LoVo (cell line): ENCODE measurements at places on chromosomes 2 and 18.

DNA sequence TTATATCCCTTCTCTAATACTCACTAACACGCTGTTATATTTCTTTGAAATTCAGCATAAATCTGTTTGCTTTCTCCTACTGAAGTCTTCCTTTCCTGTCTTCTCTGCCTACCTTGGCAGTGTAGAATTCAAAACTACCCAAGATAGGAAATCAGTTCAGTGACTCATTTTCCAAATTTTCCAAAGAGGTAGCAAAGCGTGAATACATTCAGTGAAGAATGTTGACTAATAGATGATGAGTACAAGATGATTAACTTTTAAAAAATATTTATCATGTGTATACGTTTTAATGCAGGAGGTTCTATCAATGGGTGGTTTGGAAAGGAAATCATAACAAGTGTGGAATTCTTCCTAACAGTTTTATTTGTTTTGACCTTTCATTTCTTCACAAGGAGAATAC is 201.9 kb upstream of the SLC8A1 start:
- DNase-seq: no peak

GRCh38 chr2:46901611-46902010 is 14.0 kb downstream of the MCFD2 start:
- no peak for DNase-seq

GRCh38 chr2:101400506-101401325 is 13.4 kb upstream of the CREG2 start:
- no peak for DNase-seq

GRCh38 chr2:105256431-105257047 is 15.0 kb downstream of the GPR45 start:
- DNase-seq: no peak
